ENCODE measurements at places on chromosomes 12 and 14.
A peak's percentile ranks its signal among the peaks of the same experiment; 100 is the strongest.

DNA sequence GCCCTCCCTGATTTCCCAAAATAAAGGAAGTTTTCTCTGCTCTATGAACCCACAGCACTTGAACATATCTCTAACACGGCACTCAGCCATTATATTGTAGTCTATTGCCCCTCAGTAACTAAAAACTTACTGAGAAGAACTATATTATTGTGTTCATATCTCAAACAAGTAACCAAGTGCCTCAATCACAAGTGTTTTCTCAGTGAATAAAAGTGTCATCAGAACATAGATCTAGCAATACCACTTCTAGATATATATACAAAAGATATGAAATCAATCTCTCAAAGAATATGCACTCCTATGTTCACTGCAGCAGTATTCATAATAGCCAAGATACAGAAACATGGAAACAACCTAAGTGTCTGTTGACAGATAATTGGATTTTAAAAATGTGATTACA, 138.1 kb downstream of the NELL2 start:
- DNase-seq: no peak

- no peak for DNase-seq
These were observed at the start of gene ACVRL1 for GRCh38 chr12:51907083-51907855. Gene ACVRL1, plus strand, starts transcription at chr12:51907504. Its CDS starts 4,971 bp downstream, at chr12:51912475.

DNA sequence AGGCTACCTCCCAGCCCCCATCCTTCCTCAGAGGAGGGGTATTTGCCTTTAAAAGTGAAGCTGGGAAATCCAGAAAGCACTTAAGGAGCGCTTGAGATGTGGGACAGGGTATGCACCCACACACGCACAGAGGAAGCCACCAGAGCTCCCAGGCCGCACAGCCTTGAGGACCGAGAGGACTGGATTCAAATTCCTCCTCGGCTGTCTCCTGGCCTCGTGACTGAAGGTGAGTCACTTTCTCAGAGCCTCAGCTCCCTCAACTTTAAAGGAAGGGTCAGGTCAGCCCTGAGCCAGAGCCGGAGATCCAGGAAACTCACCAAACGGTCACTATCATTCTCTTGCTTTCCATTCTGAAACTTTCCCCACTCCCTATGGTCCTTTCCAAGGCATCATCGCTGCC, 37.6 kb downstream of the BCL11B start:
- DNase-seq: no peak

- DNase-seq: no peak
These were observed 70.0 kb downstream of the DIP2B start for GRCh38 chr12:50574601-50575348.

GRCh38 chr14:99478128-99478527, 2.5 kb downstream of the SETD3 start:
- DNase-seq: no peak

GRCh38 chr12:114611145-114612018, 72.6 kb downstream of the TBX3 start:
- DNase-seq: no peak

- DNase-seq: no peak
These were observed 339.5 kb downstream of the PAWR start for GRCh38 chr12:79351251-79351650.

DNA sequence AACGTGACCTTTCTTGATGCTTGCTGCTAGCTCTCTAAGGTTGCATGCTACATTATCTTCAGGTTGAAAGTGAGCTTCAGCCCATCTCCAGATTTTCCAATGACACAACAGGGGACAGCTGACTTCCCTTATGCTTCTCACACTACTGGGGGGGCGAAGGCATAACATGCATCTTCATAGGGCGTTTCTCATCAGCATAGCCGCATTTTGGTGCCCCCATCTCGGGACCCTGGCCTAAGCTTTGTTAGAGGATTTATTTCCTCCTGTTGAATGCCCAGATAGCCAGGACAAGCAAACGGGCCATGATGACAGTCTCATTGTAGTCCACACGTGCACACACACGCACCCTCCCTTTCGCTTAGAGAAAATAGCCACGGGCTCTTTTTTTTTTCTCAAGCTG, 30.7 kb downstream of the SSPN start:
- DNase-seq: no peak

DNA sequence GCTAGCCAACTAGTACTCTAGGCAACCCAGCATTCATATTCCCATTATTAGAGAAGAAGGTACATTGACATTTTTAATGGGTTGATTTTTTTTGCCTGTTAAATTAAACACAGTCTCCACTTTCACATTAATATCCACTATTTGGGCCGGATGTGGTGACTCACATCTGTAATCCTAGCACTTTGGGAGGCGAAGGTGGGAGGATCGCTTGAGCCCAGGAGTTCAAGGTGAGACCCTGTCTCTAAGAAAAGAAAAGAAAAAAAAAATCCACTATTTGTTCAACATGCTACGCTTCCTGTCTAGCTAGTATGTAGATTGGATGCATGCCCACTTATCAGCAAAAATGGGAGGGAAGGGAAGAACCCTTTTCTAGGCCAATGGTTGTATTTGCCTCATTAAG, 7.1 kb upstream of the CRADD start:
- no peak for DNase-seq

DNA sequence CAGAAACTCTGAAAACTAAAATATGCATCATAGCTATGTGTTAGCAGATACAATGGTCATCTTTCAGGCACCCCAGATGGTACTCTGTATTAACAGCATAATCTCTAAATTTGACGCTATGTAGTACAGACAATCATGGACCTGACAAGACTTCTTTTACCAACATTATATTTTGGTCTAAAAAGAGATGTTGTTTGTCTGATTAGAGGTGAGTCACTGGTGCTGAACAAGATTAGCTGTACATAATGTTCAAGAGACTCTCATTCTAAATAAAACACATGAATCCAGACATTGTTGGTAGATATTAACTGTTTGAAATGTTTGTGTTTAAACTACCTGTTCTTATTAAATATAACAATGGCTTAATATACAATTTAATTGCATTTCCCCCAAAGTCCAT, 146.4 kb upstream of the LMNTD1 start:
- DNase-seq: no peak

DNA sequence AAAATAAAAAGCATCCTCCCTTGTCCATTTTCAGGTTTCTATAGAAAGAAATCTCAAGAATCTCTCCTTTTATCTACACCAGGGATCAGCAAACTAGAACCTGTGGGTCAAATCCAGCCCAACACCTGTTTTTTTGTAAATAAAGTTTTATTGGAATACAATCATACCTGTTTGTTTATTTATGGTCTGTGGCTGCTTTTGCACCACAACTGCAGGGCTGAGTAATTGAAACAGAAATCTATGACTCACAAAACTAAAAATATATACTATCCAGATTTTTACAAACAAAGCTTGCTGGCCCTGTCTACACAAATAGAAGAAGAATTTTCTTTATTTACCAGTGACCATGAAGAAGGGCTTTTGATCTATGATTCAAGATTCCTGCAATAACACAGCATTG, 95.1 kb upstream of the COCH start:
- no peak for DNase-seq

- no peak for DNase-seq
These were observed 329.9 kb downstream of the BMP4 start for GRCh38 chr14:53626761-53627160.

DNA sequence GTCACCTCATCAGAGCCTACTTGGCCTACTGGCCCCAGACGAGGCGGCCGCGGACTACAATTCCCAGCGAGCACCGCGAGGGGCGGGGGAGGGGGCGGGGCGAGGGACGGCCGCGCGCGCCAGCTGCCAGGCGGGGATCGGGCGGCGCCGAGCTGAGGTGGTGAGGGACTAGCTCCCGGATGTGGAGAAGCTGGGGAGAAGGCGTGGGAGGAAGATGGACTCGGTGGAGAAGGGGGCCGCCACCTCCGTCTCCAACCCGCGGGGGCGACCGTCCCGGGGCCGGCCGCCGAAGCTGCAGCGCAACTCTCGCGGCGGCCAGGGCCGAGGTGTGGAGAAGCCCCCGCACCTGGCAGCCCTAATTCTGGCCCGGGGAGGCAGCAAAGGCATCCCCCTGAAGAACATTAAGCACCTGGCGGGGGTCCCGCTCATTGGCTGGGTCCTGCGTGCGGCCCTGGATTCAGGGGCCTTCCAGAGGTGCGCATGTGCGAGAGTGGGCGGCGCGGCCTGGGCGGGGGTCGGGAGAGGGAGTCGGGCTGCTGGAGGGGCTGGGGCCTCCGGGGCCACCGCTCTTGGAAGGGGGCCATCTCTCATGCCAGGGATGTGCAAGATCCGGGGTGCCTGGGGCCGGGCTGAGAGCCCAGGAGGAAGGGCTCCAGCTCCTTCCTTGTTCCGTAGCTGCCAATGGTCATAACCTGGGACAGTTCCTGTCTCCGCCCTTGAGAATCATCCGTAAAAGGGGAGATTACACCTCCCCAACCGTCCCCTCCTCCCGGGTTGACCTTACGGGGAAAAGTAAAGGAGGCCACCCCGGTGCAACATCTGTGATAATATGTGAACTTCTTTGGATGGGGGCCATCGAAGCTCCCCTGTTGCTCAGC, at the start of gene CMAS:
Gene CMAS (plus strand): TSS at position 129 of the 878 bp plus-strand sequence. CDS start 86 bp downstream, at position 215.
- DNase-seq: peak; percentile 94

GRCh38 chr12:104469523-104469922, 12.8 kb downstream of the CHST11 start:
- DNase-seq: peak; percentile 16

- DNase-seq: no peak
These were observed 8.7 kb downstream of the DACT1 start for GRCh38 chr14:58646479-58646878.

- no peak for DNase-seq
These were observed 91.9 kb downstream of the ARMH4 start for GRCh38 chr14:58060077-58060476.

DNA sequence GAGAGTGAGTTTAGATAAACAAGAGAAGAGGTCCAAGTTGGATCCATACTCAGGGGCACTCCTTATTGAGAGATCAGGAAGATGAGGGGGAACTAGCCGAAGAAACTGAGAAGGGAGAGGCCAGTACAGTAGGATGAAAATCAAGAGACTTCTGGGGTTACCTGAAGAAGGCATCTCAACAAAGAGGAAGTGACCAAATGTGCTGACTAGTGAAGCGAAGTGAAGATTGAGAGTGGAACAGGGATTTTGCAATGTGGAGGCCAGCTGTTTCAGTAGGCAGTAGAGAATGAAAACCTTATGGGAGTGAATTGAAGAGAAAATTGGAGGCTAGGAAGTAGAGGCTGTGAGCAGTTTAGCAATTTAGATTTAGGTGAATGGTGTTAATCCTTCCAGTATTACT, 153.0 kb downstream of the SYNE2 start:
- peak; percentile 26 for DNase-seq

- peak; percentile 7 for DNase-seq
These were observed 965.5 kb downstream of the TMEM121 start for GRCh38 chr14:106491851-106492250.

GRCh38 chr12:42741771-42742510, 152.4 kb upstream of the PRICKLE1 start:
- DNase-seq: no peak

DNA sequence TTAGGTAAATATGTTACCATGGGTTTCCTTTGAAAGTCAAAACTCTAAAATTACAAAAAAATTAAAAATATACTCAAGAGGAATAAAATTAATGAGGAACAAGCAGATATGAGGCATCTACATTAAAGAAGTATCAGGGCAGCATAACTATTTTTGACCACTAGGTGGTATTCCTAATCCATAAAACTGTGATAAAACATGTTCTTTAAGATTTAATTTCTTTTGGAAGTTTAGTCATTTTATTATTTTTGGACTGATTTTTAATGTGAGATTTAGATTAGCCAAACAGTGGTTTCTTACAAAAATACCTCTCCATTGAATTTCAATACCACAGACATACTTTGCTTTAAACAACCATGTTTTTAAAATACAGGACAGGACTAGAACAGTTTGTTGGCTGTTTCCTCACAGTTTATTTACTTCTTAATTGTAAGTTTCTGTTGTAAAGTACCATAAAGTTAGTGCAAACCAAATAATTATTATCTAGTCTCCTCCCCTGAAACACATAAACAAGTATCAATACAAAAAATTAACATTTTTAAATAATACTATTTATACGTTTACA, 49.8 kb downstream of the NTS start:
- peak; percentile 28 for DNase-seq

GRCh38 chr12:18689771-18690170, 48.0 kb downstream of the PLCZ1 start:
- no peak for DNase-seq

DNA sequence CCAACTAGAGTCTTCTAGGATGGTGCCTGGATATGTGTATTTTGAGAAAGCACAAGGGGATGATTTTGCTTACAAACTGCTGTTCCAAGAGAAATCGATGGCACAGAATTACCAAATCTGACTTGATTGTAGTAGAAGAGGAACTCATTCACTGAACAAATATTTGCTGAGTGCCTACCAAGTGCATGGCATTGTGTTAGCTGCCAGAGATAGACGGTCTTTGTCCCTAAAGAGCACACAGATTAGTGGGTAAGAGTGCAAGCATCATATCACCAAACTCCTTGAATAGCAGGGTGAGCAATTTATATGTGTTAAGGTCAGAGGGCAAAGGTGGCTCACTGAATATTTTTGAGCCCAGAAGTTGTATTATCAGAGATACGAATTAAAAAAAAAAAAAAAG, 3.5 kb upstream of the FOXN3 start:
- DNase-seq: no peak

GRCh38 chr12:195156-195555, 18.8 kb downstream of the SLC6A12 start:
- DNase-seq: no peak

- DNase-seq: no peak
These were observed 23.5 kb downstream of the APPL2 start for GRCh38 chr12:105212438-105212837.

DNA sequence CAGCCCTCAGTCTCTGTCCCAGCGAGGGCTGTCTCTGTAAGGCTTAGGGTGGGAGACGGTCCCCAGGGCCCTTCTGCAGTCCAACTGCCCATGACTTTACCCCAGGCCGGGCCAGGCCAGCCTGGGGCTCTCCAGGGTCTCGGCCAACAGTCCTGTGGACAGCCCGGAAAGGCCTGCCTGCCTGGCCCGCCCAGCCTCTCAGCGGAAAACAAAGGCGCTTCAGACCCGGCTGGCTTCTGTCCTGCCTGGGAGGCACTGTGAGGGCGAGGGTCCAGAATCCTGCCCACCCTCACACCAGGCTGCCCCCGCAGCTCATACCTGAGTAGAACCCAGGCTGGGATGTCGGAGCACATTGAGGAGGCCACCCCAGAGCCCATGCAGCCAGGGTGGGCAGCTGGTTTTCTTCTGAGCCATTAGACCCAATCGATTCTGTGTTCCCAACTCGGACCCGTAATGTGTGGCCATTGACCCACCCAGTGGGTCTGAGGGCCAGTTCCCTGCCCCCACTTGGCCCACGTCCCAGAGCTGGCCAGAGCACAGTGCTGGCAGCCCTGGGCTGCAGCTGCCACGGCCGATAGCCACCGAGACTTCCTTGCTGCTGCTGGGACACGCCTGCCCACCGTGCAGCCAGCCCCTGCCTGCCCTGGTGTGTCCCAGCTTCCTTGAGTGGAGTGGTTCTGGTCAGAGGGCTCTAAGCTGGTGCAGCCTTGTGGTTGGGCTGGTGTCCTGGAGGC, 1.6 kb downstream of the CRIP2 start:
- DNase-seq: no peak

- peak; percentile 28 for DNase-seq
These were observed 640 bp downstream of the ARMH4 start for GRCh38 chr14:58151133-58152013.

GRCh38 chr14:79965896-79966295, 245.4 kb downstream of the DIO2 start:
- DNase-seq: no peak

All from NB4 (cell line).